Astrocyte of the spinal cord (primary cell): ENCODE measurements at places on chromosomes 6 and 20.

- no peak for DNase-seq
These were observed 173.4 kb downstream of the DTNBP1 start for GRCh38 chr6:15489261-15489962.

DNA sequence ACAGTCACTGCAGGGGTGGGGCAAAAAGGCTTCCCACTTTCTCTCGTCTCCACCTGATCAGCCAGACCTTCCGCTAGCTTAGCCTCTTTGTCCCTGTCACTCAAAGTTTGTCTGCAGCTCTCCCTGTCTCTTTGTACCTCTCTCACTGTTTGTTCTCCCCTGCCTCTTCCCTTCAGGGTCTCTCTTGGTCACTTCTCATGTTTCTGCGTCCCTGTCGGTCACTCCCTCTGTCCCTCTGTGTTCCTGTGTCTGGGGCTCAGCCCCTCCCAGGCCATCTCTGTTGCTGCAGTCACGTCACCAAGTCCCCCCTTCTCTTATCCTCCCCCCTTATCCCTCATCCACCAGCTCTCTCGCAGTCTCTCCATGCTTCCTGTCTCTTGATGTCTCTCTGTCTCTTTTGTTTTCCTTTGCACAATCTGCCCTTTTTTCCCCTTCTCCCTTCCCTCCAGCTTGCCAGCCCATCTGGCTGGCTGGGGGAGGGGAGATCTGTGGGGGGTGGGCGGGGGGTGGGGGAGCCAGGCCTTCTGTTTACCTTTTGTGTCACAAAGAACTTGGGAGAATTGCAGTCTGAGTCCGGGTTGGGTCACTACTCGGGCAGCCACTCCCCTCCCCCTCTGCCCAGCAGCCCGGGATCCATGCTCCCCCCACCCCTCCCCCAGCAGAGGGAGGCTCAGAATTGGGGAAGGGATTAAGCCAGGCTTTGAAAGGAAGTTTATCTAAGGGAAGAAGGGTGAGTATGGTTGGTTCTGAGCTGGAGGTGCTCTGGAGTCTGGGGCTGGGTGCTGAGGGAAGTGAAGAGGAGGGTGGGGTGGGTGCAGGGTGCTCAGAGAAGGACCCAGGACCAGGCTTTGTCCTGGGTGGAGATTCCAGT is 32.3 kb downstream of the FOXP4 start:
- peak; percentile 29 for DNase-seq

DNA sequence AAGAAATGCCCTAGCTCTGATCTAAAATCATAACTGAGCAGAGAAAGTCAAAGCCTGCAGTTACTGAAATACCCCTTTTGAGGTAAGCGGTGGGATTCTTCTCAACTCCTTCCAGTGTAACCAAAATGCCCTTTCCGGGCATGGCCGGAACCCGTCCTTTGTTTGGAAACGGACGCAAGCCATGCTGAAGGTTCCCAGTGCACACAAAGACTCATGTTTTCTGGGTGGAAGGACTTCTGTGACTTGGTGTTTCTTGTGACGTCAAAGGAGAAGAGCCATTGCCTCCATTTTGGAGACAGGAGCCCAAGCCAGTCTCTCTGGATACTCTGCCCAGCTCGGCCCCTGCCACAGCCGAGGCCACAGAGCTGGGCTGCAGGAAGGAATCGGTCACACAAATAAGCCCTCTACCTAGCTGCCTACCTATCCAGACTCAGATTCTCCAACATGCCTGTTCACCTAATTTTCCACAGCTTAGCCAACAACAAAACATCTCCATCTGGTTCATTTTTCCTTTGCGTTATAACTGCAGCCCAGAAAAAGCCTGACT is 182.8 kb downstream of the TBXT start:
- DNase-seq: no peak

- DNase-seq: peak; percentile 54
These were observed 81.0 kb downstream of the TMEM170B start for GRCh38 chr6:11618533-11618932.

DNA sequence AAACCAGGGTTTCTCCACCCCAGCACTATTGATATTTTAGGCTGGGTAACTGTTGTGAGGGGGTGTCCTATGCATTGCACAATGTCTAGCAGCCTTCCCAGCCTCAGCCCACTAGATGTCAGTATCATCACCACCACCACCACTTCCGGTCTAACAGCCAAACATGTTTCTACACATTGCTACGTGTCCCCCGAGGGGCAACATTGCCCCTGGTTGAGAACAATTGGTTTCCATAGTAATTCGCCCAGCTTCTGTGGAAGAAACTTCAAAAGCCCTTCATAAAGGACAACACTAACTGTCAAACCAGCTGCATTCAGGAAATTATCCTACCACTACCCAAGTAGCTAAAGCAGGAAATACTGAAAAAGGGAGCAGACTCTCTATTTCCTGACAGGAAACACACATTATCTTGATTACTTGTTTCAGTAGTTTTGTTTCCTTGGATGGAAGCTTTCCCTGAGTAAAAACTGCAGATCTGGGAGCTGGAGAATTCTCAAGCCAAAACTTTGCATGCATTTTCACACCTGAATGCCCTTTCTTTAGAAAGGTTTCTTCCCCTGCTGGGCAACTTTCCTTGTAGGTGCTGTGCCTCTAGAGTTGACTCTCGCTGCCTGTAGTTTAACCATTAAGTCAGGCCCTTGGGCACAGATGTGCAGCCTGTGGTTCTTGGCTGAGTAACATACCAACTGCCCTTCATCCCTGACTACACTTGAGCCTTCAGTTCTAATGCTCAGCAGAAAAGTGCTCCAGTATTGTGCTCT is 23.6 kb downstream of the PKHD1 start:
- DNase-seq: peak; percentile 6

- DNase-seq: no peak
These were observed 400.7 kb downstream of the ZFAND3 start for GRCh38 chr6:38220069-38220723.

DNA sequence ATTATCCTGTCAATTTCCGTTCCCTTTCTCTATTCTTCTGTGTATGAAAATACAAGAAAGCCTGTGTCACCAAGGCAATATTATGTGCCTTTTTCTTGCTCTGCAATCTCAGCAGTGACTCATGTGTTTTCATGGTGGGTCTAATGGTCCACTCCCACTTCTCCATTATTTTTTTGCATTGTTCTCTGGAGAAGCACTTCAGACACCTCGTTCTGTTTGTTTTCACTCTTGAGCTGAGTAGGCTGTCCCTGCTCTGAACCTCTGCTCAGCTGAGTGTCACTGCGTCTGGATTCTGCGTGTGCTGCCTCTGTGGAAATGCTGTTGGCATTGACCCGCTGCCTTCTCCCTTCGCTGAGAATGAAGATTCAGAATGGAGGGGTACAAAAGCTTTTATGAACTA is 230.6 kb downstream of the TMEM242 start:
- no peak for DNase-seq
